ENCODE measurements at places on chromosomes 1 and 21.
A peak's percentile ranks its signal among the peaks of the same experiment; 100 is the strongest.

GRCh38 chr1:33410091-33410701, 20.7 kb downstream of the PHC2 start:
- no peak overlapping the region for H3K27ac ChIP-seq
- peaks cover 21% of the 10 kb centered on the region for H3K27me3 ChIP-seq
- DNase-seq = no peak

DNA sequence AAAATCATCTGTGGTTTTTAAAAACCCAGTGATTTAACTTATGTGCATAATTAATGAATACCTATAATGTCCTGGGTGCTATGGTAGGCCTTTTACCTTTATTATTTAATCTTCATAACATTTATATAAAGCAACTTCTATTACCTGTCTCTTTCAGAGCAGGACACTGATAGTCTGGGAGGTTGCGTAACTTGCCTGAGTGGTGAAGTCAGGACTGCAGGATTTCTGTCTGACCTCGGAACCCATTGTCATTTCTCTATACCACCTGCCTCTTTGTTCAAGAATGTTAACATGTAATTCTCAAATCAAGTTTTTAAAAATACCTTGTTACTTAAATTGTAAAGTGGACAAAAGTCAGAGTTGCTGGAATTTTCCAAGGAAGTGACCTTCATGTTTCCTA, 41.0 kb upstream of the BACH1 start:
- H3K36me3 ChIP-seq = peaks cover 7% of the 10 kb centered on the region
- H3K27me3 ChIP-seq = no peaks in the 10 kb centered on the region
- no peaks in the 10 kb centered on the region for H3K4me1 ChIP-seq

DNA sequence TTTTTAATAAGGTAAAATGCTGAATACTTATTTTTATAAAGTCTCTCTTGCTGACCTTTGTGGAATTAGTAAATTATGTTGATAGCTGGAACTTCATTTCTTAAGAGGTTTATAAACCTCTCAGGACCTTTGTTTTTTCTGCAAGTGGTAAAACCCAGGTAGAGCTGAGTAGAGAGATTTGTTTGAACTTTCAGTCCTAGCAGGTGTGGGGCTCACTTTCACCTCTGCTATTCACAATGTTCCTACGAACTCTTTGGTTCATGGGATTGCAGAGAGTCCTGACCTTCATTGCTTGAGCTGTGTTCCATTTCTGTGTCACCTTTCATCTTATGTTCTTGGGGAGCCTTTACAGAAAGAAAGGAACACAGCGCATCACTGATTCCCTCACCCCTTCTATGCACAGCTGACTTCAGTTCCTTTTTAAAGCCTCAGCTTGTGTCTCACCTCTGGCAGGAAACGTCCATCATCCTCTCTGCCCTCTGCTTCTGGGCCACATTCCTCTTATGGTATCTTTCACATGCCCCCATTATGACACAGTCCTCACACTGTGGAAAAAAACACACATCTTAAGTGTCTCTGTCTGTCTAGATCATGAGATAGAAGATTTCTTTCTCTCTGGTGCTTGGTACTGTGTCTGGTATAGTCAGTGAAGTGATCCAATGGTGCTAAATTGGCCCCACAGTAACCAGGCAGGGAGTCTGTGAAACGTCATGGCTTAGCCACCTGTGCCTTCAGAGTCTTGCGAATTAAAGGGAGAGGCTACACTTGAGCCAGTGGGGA, 262.5 kb upstream of the B3GALT2 start:
- peaks cover 18% of the 10 kb centered on the region for H3K4me1 ChIP-seq
- H3K4me3 ChIP-seq = peak overlapping the region; percentile 12
- peak; percentile 8 for DNase-seq
- H3K27me3 ChIP-seq = no peaks in the 10 kb centered on the region
- H3K27ac ChIP-seq = peak overlapping the region; percentile 91

GRCh38 chr1:8604041-8604945, 213.1 kb downstream of the RERE start:
- peak overlapping the region; percentile 91 for H3K27ac ChIP-seq
- H3K4me1 ChIP-seq = peaks cover 46% of the 10 kb centered on the region
- H3K4me3 ChIP-seq = peak overlapping the region; percentile 63
- DNase-seq = peak; percentile 54
- H3K27me3 ChIP-seq = no peaks in the 10 kb centered on the region

DNA sequence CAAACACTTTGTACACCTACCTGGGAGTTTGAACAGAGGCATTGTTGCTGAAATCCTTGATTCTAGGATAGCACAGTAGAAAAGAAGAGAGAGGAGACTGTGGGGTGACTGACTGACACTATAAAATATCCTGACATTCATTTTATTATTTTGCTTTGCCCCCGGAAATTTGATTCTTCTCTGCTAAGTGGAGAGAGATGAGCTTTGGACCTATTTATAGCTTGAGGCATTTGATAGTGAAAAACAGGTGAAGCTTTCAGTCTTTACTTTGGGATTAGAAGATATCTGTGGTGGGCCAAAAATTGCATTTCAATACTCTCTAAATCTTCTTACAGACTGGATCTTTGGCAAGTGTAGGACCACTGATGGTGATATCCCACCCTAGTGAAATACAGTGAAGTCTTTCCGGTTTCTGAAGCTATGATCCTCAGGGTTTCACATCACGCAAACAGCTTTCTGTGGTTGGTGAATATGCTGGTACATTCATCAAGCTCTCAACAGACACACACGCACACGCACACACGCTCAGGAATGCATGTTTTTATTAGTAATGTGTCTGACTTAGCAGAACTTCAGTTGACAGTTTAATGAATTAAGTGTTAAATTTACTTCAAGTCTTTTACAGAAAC, at the start of gene AMPD1:
AMPD1 (minus strand) TSS at position 117 of the 629 bp plus-strand sequence; CDS start at position 42, 75 bp downstream.
- no peak within 1 kb of the TSS for H3K27ac ChIP-seq
- no peak for DNase-seq
- no peak within 1 kb of the TSS for H3K4me3 ChIP-seq
- no peaks in the 10 kb centered on the region for H3K4me1 ChIP-seq
- no peaks in the 10 kb centered on the region for H3K36me3 ChIP-seq
- H3K27me3 ChIP-seq = peaks cover 8% of the 10 kb centered on the region

DNA sequence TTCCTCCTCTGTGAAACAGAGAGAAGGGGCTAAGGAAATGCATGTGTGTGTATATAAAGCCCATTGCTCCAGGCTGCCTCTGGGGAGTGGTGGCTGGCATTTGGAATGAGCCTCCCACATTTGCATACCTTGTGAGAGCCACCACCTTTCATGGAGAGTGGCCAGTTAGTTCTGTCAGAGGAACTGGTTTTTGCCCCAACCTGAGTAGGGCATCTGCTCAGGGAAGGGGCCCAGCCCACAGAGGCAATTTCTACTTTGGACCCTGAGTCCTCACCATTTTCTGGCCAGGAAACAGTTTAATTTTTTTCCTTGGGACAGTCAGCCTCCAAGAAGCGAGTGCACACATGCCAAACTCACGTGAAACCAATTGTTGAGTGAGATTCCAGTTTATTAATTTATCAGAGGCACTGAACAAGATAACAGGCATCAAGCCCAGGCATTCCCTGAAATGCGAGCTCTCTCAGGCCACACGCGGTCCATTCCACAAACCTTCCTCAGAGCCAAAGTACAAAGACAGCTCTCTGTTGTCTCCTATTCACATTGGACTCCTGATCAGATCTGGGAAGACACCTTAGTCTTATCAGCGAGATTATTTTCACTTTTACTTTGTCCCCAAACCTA, 1.0 kb upstream of the SLC6A9 start:
- no peaks in the 10 kb centered on the region for H3K27me3 ChIP-seq
- no peak for DNase-seq
- peaks cover 7% of the 10 kb centered on the region for H3K36me3 ChIP-seq
- H3K4me1 ChIP-seq = peaks cover 26% of the 10 kb centered on the region
- peak overlapping the region; percentile 87 for H3K4me3 ChIP-seq

DNA sequence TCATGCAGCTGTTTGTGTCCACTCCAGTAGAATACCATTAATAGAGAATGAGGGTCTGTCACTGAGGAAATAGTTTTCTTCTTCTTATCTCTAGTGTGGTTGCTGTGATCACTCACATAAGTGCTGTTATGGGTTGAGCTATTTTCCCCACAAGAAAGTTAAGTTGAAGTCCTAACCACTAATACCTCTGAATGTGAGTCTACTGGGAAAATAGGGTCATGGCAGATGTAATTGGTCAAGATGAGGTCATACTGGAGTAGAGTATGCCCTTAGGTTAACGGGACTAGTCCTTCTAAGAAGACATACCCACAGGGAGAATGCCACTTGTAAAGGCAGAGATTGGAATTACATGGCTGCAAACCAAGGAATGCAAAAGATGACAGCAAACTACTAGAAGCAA, 70.5 kb upstream of the COL24A1 start:
- H3K4me3 ChIP-seq = no peak overlapping the region
- H3K4me1 ChIP-seq = no peaks in the 10 kb centered on the region
- no peak overlapping the region for H3K27ac ChIP-seq
- no peak for DNase-seq
- H3K36me3 ChIP-seq = no peaks in the 10 kb centered on the region
- no peaks in the 10 kb centered on the region for H3K27me3 ChIP-seq

DNA sequence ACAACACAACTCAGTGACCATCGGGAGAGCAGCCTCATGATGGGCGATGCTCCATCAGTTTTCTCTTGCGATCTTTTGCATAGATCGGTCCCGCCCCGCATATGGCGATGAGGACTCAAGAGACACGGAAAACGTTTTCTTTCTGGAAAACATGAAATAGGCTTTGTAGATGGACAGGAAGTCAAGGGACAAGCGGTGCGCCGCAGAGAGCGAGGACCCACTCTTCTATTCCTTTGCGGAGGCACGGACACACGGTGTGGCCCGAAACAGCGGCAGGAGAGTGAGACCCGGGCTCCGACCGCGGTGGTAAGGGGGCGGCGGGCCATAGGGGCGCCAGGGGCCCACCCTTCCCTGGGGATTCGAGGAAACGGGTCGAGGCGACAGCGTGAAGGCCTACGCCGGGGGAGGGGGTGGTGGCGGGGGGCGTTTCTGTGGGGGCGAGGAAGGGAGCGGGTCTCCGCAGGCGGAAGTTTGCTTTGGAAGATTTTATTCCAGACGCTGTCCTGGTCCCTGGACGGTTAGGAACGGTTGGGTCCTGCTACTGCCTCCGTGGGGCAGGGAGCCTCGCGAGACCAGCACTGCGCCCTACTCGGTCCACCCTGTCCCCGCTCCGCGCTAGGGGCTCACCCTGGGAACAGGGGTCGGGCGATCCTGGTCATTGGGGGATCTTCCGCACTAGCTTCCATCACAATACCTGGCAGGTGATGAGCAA, 796 bp upstream of the TDRKH start:
- H3K27ac ChIP-seq = peak overlapping the region; percentile 90
- no peaks in the 10 kb centered on the region for H3K27me3 ChIP-seq
- H3K4me1 ChIP-seq = peaks cover 24% of the 10 kb centered on the region
- peak; percentile 14 for DNase-seq
- peak overlapping the region; percentile 91 for H3K4me3 ChIP-seq
